ENCODE measurements at places on chromosomes 5 and 9. TPM values are rescaled to one million over a fixed set of nuclear protein-coding genes. Genes with fewer than 3 reads are reported as not detected.

FCN2 gene
- not detected for total RNA-seq

STKLD1 gene
- total RNA-seq = 1.1 TPM

LHFPL2 gene
- 51.4 TPM for total RNA-seq

SLC1A3 gene
- not detected for total RNA-seq

NUDT2 gene
- 22.4 TPM for total RNA-seq

RABL6 gene
- 82.0 TPM for total RNA-seq

FAM169A gene
- 8.8 TPM for total RNA-seq

ADAMTS2 gene
- 0.11 TPM for total RNA-seq

PCDHGA2 gene
- total RNA-seq = 0.66 TPM

PCDHB9 gene
- not detected for total RNA-seq

SLC2A6 gene
- 20.4 TPM for total RNA-seq

FBP1 gene
- total RNA-seq = not detected

CMYA5 gene
- 0.07 TPM for total RNA-seq

CDHR2 gene
- 0.08 TPM for total RNA-seq

INSL6 gene
- not detected for total RNA-seq

IFNK gene
- total RNA-seq = not detected

FIBCD1 gene
- total RNA-seq = 14.4 TPM

CCDC69 gene
- total RNA-seq = 2.4 TPM

MAMDC4 gene
- 1.8 TPM for total RNA-seq

CDC20B gene
- total RNA-seq = 0.14 TPM

UGT3A1 gene
- not detected for total RNA-seq

FPGS gene
- total RNA-seq = 48.9 TPM

AIF1L gene
- 1.3 TPM for total RNA-seq

IQGAP2 gene
- total RNA-seq = 1.2 TPM

TCOF1 gene
- 89.2 TPM for total RNA-seq

MYOT gene
- total RNA-seq = not detected

CDX1 gene
- not detected for total RNA-seq

SLC30A5 gene
- total RNA-seq = 41.8 TPM

PARP8 gene
- total RNA-seq = 0.20 TPM

FCN1 gene
- total RNA-seq = not detected

PCDHB14 gene
- total RNA-seq = 0.06 TPM

DPYSL3 gene
- 18.6 TPM for total RNA-seq

SAXO1 gene
- not detected for total RNA-seq

SHOC1 gene
- not detected for total RNA-seq

SGCD gene
- total RNA-seq = 4.0 TPM

MRPL50 gene
- total RNA-seq = 16.8 TPM

AP3S1 gene
- total RNA-seq = 85.5 TPM

ENTPD2 gene
- total RNA-seq = 0.67 TPM

ST6GALNAC4 gene
- total RNA-seq = 25.6 TPM

F2RL1 gene
- 254 TPM for total RNA-seq

ANXA2R gene
- 2.5 TPM for total RNA-seq

PTGDS gene
- not detected for total RNA-seq

PKD2L2 gene
- total RNA-seq = not detected

ABCA1 gene
- 6.7 TPM for total RNA-seq

TIMD4 gene
- 0.72 TPM for total RNA-seq

MAMDC2 gene
- total RNA-seq = 0.20 TPM

SIT1 gene
- not detected for total RNA-seq

TESK1 gene
- 22.2 TPM for total RNA-seq

PCDHGB1 gene
- total RNA-seq = 2.1 TPM

ORM1 gene
- not detected for total RNA-seq

SPEF2 gene
- 1.3 TPM for total RNA-seq

NUTM2F gene
- total RNA-seq = not detected

SIL1 gene
- total RNA-seq = 24.4 TPM

PRUNE2 gene
- not detected for total RNA-seq

PLAC8L1 gene
- 0.49 TPM for total RNA-seq
